ENCODE measurements at places on chromosomes 1 and 21.

- no peak for DNase-seq
Measured at GRCh38 chr1:211529453-211529852, 37.5 kb upstream of the RD3 start.

GRCh38 chr1:100353071-100353801, 930 bp downstream of the CDC14A start:
- DNase-seq, result no peak

GRCh38 chr1:241411776-241412338, 54.9 kb upstream of the RGS7 start:
- no peak for DNase-seq

GRCh38 chr1:85240643-85241042, 18.8 kb downstream of the C1orf52 start:
- no peak for DNase-seq

DNA sequence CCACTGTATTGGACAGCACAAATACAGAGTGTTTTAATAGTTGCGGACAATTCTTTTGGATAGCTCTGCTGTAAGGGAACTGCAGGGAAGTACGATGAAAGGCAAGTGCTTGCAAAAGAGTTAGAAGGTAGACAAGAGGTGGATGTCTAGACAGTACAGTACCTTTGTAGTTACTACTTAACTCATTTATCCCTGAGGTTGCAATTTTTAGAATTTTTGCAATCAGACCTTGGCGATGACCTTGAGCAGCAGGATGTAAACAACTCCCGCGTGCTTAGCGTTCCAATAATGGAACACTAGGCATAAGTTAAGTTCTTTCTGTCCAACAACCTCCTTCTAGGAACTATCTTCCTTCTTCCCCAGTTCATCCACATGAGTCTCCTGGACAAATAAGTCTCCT, 1.9 kb upstream of the SYT14 start:
- no peak for DNase-seq

GRCh38 chr1:27992276-27992675, 32.5 kb downstream of the XKR8 start:
- DNase-seq, result no peak

DNA sequence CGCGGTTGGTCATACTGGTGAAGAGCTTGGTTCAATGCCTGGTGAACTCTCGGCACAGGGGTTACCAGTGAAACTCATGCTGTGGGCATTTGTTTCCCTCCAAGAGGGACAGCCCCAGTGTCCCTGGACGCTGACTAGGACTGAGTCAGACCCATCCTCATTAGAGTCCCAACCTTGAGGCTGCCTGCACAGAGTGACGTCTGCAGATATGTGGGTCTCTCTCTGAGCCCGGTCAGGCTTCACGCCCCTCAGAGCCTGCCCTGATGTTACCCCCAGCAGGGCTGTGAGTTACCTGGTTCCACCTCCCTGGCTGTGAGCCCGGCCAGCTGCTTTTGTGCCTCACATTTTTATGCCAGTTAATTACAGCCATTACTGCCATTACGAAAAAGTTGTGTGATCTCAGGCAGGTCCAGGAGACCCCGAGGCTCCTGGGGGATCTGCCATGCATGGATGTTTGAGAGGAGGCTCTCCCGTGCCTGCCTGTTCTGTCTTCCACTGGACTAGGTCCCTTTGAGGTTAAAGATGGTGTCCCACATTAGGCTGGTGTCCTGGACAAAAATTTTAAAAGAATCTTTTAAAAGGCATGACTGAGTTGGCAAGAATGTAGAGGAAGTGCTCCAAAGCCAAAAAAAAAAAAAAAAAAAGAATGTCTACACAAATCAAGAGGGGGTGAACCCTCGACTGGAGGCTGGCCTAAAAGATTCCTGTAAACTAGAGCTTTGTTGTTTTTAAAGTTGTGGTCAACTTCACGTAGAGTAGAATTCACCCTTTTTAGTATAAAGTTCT, 36.6 kb upstream of the PADI1 start:
- no peak for DNase-seq

DNA sequence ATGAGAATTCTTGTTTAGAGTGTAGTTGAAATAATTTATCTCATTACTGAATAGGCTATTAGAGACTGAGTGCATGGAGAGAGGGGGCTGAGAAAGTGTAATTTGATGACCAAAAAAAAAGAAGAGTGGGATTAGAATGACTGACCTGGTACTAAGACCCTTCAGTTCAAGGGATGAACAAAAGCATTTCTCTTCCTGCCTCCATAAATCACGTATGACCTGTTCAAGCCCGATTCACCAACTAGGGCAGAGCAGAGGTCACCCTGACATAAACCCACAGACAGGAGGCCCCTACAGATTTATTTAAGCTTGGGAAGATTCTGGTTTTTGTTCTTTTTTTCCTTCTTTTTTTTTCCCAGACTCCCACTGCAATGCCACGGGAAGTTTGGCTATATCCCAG, 123.7 kb upstream of the COP1 start:
- no peak for DNase-seq
